Left lung (tissue), 14 donors: ENCODE measurements at places on chromosomes 3 and 15. TPM values are rescaled to one million over a fixed set of nuclear protein-coding genes. Genes with fewer than 3 reads are reported as not detected.

GRCh38 chr3:128421966-128422365, 44.7 kb downstream of the DNAJB8 start:
- no peak overlapping the region for H3K4me3 ChIP-seq
- H3K27me3 ChIP-seq = peaks cover 6% of the 10 kb centered on the region
- no peak overlapping the region for H3K27ac ChIP-seq
- no peaks in the 10 kb centered on the region for H3K36me3 ChIP-seq

- no peaks in the 10 kb centered on the region for H3K36me3 ChIP-seq
- no peaks in the 10 kb centered on the region for H3K4me1 ChIP-seq
- no peaks in the 10 kb centered on the region for H3K27me3 ChIP-seq
- DNase-seq = no peak
- H3K27ac ChIP-seq = no peak overlapping the region
Observed at GRCh38 chr3:156600834-156601233, 45.9 kb upstream of the SSR3 start.

GRCh38 chr3:65597226-65597951, 441.3 kb downstream of the MAGI1 start:
- peaks cover 15% of the 10 kb centered on the region for H3K27me3 ChIP-seq
- H3K4me1 ChIP-seq = no peaks in the 10 kb centered on the region
- DNase-seq = no peak
- no peak overlapping the region for H3K27ac ChIP-seq
- no peaks in the 10 kb centered on the region for H3K36me3 ChIP-seq

GRCh38 chr3:57151021-57151449, 14.1 kb downstream of the IL17RD start:
- H3K27me3 ChIP-seq = no peaks in the 10 kb centered on the region
- no peaks in the 10 kb centered on the region for H3K4me1 ChIP-seq
- no peak overlapping the region for H3K4me3 ChIP-seq
- no peak overlapping the region for H3K27ac ChIP-seq
- H3K36me3 ChIP-seq = no peaks in the 10 kb centered on the region

The ATP6V1A gene
- total RNA-seq = 137 TPM

The ANKRD63 gene
- total RNA-seq = not detected

The STRC gene
- 0.29 TPM for total RNA-seq
